ENCODE measurements at places on chromosomes 13 and 19.

- H3K4me1 ChIP-seq, result peaks cover 34% of the 10 kb centered on the region
- no peak overlapping the region for H3K4me3 ChIP-seq
- H3K36me3 ChIP-seq, result no peaks in the 10 kb centered on the region
- no peaks in the 10 kb centered on the region for H3K27me3 ChIP-seq
Measured at GRCh38 chr19:44800461-44800860, 8.4 kb upstream of the BCAM start.

DNA sequence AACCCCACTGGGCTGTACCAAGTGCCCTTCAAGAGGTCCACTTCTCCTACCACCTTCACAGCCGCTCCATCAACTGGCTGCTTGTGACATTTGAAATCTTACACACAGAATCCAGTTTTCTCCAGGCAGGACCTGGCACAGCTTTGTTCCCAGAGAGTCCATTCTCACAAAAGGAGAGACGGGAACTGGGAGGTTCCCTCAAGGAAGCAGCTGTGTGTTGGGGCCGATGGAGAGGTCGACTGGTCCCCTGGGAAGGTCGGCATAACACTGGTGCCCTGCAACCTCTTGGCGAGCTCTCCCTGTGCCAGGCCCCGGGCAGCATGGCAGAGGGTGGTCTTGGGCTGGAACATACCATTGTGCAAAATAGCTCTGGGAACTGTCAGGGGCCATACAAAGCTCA, 21.5 kb downstream of the ELL start:
- no peak overlapping the region for H3K4me3 ChIP-seq
- DNase-seq, result no peak

GRCh38 chr13:98571955-98572662, 4.8 kb downstream of the STK24 start:
- no peak overlapping the region for H3K27ac ChIP-seq
- H3K36me3 ChIP-seq, result peaks cover 50% of the 10 kb centered on the region
- H3K27me3 ChIP-seq, result no peaks in the 10 kb centered on the region
- H3K4me1 ChIP-seq, result peaks cover 48% of the 10 kb centered on the region

GRCh38 chr13:60572003-60572798, 175.2 kb downstream of the TDRD3 start:
- peak; percentile 49 for DNase-seq
- peak overlapping the region; percentile 45 for H3K27ac ChIP-seq
- no peaks in the 10 kb centered on the region for H3K36me3 ChIP-seq
- H3K4me1 ChIP-seq, result peaks cover 21% of the 10 kb centered on the region

- H3K4me3 ChIP-seq, result no peak overlapping the region
- H3K4me1 ChIP-seq, result no peaks in the 10 kb centered on the region
- H3K36me3 ChIP-seq, result no peaks in the 10 kb centered on the region
- no peak overlapping the region for H3K27ac ChIP-seq
- H3K27me3 ChIP-seq, result no peaks in the 10 kb centered on the region
Measured at GRCh38 chr19:11881151-11881800, 6.3 kb upstream of the ZNF69 start.

DNA sequence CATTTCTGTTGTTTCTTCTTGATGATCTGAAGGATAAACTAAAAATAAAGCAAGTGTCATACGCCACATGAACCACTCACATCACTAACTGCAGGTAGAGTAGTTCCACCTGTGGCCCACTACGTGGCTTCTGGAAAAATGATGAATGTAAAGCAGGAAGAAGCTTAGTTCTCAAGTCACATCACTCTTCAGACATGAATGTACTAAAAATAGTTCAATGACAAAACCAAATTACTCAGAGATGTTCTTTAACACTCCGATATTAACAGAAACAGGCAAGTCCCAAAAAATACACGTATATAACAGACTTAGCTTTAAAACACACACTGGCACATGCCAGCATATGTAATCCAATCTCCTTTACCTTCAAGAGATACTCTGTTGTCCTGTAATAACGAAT, 21.6 kb downstream of the RAB20 start:
- H3K4me1 ChIP-seq, result no peaks in the 10 kb centered on the region
- no peak for DNase-seq
- no peak overlapping the region for H3K27ac ChIP-seq
- no peak overlapping the region for H3K4me3 ChIP-seq
- H3K27me3 ChIP-seq, result no peaks in the 10 kb centered on the region

All from SJSA1 (cell line).